ENCODE measurements at places on chromosomes 2 and 18. TPM values are rescaled to one million over a fixed set of nuclear protein-coding genes. Genes with fewer than 3 reads are reported as not detected.

GRCh38 chr2:85438201-85439024, 19.9 kb downstream of the SH2D6 start:
- DNase-seq, result no peak

DNA sequence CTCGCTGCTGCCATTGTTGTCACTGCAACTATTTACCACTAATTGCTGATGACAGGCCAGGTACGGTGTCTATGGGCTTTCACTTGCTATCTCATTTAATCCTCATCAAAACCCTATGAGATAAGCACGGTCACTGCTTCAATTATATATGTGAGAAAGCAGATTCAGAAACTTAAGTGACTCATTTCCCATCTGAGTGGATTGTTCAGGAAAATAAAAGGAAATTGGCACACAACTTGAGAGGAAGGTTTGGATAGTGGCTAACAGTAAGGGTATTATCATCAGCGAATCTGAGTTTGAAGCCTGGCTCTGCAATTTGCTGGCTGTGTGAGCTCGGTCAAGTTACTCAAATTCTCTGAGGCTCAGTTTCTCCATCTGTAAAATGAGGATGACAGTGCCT, 196.0 kb downstream of the KCNS3 start:
- DNase-seq, result no peak

DNA sequence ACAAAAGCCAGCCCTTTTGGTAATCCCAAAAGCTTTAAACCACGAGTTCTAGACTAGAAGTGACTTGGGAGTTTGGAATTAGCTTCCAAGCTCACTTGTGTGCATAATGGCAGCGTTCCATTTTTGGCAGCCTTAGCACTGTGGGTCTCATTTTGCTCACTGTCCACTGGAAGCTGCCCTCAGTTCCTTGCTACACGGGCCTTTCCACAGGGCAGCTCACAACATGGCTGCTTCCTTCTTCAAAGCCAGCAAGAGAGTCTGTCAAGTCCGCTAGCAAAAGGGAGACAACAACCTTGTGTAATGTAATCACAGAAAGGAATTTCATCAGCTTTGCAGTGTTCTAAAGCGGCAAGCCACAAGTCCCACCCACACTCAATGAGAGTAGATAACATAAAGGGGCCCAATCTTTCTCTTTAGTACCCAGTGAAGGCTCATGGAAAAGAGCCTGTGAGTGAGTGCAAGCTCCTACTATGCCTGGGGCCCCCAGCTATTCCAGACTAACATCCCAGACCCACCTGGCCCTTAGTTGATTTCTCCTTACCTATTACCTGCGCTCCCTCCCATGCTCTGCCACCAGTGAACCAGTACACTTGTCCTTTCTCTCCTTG, 239.7 kb upstream of the FBXO11 start:
- DNase-seq, result no peak

WNT10A gene
- 1.8 TPM for polyA plus RNA-seq

GRCh38 chr2:80007777-80008503, 296.6 kb downstream of the LRRTM1 start:
- DNase-seq, result no peak
